Prostate gland (tissue), 2 donors: ENCODE measurements at places on chromosomes 4 and X. TPM values are rescaled to one million over a fixed set of nuclear protein-coding genes. Genes with fewer than 3 reads are reported as not detected.

EPGN gene
- not detected for total RNA-seq

DNA sequence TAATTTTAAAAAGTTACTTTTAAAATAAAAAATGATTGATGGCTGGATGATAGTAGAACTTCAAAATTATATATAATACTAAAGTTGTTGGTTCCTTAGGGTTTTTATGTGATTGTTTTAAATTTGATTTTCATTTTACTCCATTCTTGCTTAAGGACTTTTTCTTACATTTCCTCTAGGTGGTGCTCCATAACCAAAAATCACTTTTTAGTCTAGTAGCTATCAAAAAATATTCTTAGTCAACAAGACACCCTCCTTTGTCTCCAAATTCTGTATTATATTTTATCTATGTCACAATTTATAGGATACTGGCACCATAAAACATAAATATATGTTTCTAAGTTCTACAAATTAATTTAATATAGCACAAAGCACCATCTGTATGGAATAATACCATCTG, 67.2 kb upstream of the BRWD3 start:
- no peak for DNase-seq
- H3K27ac ChIP-seq: no peak overlapping the region
- H3K4me3 ChIP-seq: no peak overlapping the region
- no peaks in the 10 kb centered on the region for H3K36me3 ChIP-seq
- no peaks in the 10 kb centered on the region for H3K4me1 ChIP-seq
- no peaks in the 10 kb centered on the region for H3K27me3 ChIP-seq

NOX1 gene
- total RNA-seq: 0.62 TPM

TACR3 gene
- not detected for total RNA-seq

MAGEC1 gene
- total RNA-seq: not detected

DNA sequence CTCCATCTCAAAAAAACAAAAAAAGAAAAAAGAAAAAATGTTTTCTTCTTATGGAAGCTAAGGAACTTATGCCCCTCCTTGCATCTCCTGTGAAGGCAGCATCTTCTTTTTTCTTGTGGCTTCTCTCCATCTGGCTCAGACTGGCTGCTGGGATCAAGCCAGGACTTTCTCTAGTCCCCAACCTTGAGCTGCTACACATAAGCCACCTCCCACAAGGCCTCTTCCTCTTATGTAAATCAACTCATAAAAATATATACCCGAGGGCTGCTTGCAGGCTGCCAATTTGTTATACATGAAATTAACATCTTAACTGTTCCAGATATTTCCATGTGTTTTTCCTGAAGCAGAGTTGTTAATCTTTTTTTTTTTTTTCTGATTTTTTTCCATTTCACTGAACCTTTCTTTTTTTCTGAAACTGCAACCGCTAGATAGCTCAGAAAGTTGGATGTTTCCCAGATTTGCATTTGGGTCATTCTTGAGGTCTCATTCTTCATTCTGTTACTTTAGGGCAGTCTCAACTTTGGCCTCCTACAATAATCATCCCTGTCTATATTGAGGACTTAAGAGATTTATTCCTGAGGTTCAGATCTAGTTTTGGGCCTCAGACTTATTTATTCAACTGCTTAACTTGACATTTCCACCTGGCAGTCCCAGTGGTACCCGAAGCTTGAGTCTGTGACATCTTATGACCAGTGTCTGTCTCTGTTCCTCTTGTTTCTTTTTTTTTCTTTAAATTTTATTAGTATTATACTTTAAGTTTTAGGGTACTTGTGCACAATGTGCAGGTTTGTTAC, 10.3 kb downstream of the SNX25 start:
- no peaks in the 10 kb centered on the region for H3K27me3 ChIP-seq
- H3K4me1 ChIP-seq: no peaks in the 10 kb centered on the region
- H3K4me3 ChIP-seq: no peak overlapping the region
- H3K27ac ChIP-seq: no peak overlapping the region
- no peaks in the 10 kb centered on the region for H3K36me3 ChIP-seq

DNA sequence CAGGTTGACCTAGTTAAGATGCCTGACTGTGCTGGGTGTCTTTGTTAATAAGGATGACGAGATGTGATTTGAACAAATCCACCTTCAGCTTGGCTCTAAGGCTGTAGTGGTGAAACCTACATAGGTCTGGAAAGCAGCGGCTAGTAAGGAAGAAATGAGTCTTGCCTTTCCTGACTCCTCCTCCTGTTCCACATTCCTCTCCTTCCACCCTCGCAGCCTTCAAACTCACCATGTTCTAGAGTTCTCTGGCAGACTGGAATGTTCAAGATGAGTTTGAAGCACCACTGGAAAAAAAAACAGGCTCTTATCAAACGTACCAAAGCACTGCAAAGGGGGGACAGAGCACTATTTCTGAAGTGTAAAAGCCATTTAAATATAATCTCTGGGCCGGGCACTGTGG, 395.4 kb downstream of the BMPR1B start:
- H3K4me3 ChIP-seq: no peak overlapping the region
- no peaks in the 10 kb centered on the region for H3K36me3 ChIP-seq
- DNase-seq: no peak
- no peak overlapping the region for H3K27ac ChIP-seq
- H3K27me3 ChIP-seq: no peaks in the 10 kb centered on the region
- H3K4me1 ChIP-seq: no peaks in the 10 kb centered on the region

BRS3 gene
- total RNA-seq: not detected

DNA sequence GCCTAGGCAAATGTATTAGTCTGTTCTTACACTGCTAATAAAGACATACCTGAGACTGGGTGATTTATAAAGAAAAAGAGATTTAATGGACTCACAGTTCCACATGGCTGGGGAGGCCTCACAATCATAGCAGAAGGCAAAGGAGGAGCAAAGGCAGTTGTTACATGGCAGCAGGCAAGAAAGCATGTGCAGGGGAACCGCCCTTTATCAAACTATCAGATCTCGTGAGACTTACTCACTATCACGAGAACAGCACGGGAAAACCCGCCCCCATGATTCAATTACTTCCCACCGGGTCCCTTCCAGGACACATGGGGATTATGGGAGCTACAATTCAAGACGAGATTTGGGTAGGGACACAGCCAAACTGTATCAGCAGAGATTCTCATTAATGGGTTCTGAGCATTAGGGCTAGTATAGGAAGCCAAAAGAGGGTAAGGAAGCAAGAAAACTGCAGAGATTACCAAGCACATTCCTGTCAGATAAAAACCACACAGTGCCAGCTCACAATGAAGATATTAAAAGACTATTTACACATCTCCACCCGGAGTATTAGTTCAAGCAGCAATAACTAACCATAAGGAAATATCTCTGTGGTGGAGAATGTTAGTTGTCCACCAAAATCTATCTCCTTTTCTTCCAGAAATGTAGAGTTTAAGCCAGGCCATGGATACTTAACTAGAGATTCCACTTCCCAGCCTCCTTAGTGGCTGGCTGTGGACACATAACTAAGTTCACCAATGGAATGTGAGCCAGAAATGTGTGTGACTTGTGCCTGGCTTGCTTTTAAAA, 61.2 kb upstream of the HOPX start:
- H3K4me1 ChIP-seq: no peaks in the 10 kb centered on the region
- no peaks in the 10 kb centered on the region for H3K36me3 ChIP-seq
- no peak for DNase-seq
- H3K27me3 ChIP-seq: no peaks in the 10 kb centered on the region
- H3K27ac ChIP-seq: no peak overlapping the region

GRCh38 chrX:73525928-73526690, 36.9 kb upstream of the CHIC1 start:
- no peak overlapping the region for H3K4me3 ChIP-seq
- H3K4me1 ChIP-seq: no peaks in the 10 kb centered on the region
- H3K27me3 ChIP-seq: no peaks in the 10 kb centered on the region
- no peak overlapping the region for H3K27ac ChIP-seq
- no peaks in the 10 kb centered on the region for H3K36me3 ChIP-seq

- H3K27me3 ChIP-seq: no peaks in the 10 kb centered on the region
- no peaks in the 10 kb centered on the region for H3K36me3 ChIP-seq
- no peak for DNase-seq
- H3K27ac ChIP-seq: no peak overlapping the region
These were observed 16.4 kb downstream of the LSM6 start for GRCh38 chr4:146191766-146192458.

TAF7L gene
- 54.6 TPM for total RNA-seq

IL3RA gene
- total RNA-seq: 7.2 TPM

SRPK3 gene
- 1.4 TPM for total RNA-seq

GAGE12J gene
- total RNA-seq: not detected

TCEAL7 gene
- 1.4 TPM for total RNA-seq

- no peaks in the 10 kb centered on the region for H3K4me1 ChIP-seq
- H3K27ac ChIP-seq: no peak overlapping the region
- H3K27me3 ChIP-seq: no peaks in the 10 kb centered on the region
- no peak overlapping the region for H3K4me3 ChIP-seq
- no peaks in the 10 kb centered on the region for H3K36me3 ChIP-seq
These were observed 1344.3 kb upstream of the ADGRL3 start for GRCh38 chr4:59855630-59856352.
